Right ventricle myocardium inferior (tissue), 1 donor: ENCODE measurements at places on chromosomes 6 and 20. TPM values are rescaled to one million over a fixed set of nuclear protein-coding genes. Genes with fewer than 3 reads are reported as not detected.

DNA sequence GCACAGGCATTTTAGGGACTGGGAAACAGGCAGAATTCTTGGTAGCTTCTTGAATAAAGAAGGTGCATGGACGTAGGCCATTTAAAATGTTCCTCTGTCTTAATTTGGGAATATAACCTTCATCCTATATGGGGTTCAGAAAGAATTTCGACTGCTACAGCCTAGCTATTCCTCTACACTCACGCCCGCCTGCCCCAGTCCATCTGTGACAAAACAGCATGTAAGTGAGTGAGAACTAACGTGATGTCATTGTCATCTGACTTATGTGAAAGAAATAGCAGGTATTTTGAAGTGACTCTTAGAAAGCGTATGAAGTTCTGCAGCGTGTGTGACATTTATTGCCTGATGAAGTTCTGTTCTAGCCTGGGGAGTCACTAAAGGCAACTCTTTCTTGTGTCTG is 52.2 kb upstream of the SLC22A1 start:
- no peak for DNase-seq

Gene GPX5
- not detected for total RNA-seq

GRCh38 chr20:22818636-22819035 is 216.5 kb upstream of the SSTR4 start:
- no peak for DNase-seq

Gene LST1
- total RNA-seq = 9.0 TPM

GRCh38 chr6:52976591-52977035 is 18.5 kb downstream of the GSTA4 start:
- DNase-seq = no peak

DNA sequence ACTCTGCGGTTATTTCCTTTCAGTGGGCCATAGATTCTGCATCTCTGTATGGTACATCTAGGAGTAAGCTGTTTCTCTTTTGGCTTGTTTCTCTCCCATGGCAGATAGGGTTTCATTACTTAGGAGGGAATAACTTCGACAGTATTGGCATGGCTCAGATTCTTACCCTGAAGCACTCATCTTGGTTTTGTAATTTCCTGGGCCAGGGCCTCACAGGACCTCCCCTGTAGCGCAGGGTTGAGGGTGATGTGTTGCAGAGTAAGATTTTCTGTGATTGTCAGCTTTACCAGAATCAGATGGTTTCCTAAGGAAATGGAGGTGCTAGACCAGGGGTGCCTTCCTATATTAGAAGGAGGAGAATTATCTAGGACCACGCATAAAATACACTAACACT is 78.3 kb downstream of the STXBP5 start:
- DNase-seq = no peak

DNA sequence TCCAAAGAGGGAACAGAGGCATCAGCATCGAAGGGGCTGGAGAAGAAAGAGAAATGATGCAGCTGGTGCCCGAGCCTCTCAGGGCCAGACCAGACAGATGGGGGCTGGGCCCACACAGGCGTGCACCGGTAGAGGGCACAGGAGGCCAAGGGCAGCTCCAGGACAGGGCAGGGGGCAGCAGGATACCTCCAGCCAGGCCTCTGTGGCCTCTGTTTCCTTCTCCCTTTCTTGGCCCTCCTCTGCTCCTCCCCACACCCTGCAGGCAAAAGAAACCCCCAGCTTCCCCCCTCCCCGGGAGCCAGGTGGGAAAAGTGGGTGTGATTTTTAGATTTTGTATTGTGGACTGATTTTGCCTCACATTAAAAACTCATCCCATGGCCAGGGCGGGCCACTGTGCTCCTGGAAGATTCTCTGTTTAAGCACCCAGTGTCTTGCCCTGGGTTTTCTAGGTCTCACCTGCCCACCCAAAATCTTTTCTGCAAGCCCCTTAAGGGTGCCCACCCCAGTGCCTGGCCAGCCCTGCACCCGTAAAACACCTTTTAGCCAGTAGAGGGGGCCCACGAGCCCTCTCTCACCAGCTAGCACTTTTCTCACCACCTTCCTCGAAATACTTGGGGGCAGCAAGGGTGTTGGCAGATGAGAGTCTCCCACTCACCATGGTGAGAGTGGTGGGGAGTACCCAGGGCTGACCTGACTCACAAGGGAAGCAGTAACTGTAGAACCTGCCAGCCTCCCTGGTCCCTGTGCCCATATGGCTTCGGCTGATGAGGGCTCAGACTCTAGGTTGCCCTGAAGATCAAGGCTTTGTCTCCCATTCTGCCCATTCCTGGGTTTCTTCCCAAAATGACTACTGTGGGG is 35.7 kb upstream of the ID1 start:
- DNase-seq = no peak

DNA sequence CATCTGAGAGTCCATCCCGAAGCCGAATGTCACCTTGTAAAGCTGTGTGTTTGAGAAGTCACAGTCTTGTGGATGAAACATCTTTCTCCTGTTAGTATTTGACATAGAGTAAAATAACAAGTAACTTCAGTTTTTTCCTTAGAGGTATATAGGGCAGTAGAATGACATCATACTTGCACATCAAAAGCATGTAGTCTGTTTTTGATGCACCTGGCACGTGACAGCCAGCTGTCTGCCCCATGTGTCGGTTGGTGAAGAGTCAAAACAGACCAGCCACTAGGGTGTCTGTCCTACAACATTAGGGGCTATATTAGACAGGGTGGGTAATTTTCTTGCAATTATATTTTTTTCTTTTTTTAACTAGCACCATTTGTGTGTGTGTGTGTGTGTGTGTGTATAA is 70.2 kb downstream of the SNX9 start:
- no peak for DNase-seq

- DNase-seq = no peak
Observed at GRCh38 chr6:141165002-141165665, 967.6 kb upstream of the GJE1 start.

DNA sequence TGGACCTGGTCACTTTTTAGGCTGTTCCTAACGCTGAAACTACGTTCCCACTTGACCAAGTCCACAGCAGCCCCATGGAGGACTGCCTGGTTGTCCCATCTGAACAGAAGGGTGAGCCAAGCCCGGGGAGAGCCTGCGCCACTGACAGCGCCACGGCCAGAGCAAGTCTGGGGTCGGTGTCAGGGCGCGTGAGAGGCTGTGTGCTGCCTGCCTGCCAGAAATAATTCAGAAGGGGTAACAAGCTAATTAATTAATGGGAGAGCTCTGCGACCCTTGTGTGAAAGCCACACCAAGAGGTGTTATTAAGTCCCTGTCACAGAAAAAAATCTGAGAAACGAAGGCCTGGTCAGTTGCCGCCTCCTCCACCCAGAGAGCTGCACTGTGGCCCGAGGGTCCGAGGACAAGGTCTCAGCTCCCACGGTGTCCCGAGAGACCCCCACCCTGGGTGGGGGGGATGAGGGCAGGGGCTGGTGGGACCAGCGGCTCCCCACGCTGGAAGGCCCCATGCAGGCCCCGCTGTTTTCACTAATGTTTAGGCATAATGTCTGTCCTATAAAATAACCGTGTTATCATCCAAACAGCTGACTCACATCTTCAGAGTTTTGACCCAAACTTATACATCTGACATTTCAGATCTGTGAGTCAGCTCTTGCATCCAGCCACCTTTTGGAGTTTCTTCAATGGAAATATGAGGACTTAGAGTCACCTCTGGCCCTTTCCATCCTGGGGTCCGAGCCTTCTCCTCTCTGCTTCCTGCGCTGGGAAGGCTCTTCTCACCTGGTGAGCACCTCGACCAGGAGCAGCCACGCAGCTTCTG is 58.5 kb downstream of the DLL1 start:
- DNase-seq = peak; percentile 56

Gene NOX3
- total RNA-seq = not detected

Gene OPRL1
- 0.49 TPM for total RNA-seq

GRCh38 chr6:113352831-113353230 is 504.3 kb upstream of the MARCKS start:
- DNase-seq = no peak

DNA sequence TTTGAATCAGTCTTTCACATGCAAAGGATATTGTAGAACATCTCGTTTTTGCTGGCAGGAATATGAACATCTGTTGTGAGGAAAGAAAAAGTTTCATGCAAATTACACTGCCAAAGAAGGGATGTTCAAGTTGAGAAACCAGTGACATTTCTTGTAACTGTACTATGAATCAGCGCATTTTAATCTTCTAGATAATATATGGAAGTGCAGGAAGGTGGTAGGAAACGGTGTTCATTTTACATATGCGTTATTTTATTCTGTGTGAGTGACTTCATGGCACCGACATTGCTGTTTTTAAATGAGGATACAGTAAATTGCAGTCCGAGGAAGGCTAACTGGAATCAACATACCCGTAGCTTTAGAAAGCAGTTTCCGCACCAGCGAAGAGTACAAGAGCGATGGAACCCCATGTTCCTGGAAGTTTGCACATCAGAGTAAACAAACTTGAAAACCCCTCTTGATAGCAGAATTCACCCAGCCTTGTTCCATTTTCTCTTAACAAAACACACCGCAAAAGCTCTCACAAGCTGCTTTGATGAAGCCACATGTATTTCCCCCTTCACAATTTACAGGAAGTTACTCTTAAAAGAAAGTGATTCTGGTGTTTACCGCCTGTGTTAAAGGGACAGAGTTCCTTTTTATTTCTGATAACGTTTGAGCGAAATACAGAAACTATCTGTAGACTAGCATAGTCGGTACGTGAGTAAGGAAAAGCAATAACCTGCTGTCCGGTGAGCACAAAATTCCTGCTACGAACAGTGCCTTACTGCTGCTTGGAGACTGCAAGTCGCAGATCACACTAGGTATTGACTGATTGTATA is 11.5 kb downstream of the PRDM1 start:
- no peak for DNase-seq

DNA sequence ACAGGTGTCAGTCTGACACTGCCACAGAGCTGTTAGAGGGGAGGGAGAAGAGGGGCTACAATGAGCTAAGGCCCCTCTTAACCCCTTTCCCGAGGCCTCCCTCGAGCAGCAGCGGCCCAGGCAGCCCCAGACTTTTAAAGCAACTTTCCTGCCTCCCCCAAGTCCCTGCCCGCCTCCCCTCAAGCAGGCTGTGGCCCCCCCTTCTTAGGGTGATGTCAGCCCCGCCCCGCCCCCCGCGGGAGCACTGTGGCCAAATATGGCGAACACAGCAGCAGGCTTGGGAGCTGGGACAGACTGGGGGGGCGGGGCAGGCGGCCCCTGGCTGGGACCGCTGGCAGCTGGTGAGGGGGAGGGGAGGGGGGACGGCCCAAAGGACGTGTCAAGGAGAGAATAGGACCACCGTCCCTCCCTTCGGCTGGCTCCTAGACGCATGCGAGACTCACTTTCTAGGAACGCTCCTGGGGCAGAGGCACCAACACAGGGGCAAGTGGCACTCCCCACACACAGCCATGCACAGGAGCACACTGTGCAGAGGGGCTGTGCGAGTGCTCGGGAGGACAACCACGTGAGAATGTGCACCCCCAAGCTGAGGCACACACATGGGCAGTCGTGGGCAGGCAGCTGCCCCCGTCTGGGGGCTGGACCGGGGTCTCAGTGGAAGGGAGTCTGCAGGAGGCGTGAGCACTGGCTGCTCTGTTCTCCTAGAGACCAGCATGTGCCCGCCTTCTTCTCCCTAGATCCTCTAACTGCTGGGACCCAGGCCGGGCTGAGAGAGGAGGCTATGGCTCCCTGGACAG is 6.7 kb downstream of the TEAD3 start:
- peak; percentile 89 for DNase-seq

DNA sequence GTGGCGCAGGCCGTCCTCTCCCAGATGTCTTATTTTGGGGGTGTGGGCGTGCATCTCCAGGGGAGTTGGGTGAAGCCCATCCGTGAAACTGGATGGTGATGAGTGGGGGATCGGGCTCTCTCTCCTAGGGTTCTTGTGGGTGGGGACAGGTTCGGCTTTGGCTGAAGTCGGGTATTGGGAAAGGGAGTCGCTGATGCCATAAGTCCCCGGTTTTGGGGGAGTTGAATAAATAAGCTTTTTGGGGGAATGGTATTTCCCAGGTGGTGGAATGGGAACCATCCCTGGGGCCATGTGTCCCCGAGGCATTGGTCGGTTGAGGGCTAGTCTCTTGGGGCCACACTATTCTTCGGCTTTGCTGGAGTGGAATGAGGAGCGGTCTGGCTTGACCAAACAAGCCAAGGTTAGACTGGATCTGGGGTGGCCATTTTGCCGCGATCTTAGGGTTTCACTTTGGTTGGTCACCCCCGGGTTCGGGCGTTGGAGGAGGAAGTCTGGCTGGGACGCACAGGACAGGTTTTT is 481 bp downstream of the ZNF133 start:
- DNase-seq = no peak

- DNase-seq = peak; percentile 57
Observed at GRCh38 chr6:168367285-168367751, 47.7 kb upstream of the DACT2 start.

Gene KCNK5
- total RNA-seq = 0.60 TPM

- no peak for DNase-seq
Observed at GRCh38 chr6:7311176-7311575, 1.8 kb downstream of the SSR1 start.

Gene C4B
- 81.6 TPM for total RNA-seq

DNA sequence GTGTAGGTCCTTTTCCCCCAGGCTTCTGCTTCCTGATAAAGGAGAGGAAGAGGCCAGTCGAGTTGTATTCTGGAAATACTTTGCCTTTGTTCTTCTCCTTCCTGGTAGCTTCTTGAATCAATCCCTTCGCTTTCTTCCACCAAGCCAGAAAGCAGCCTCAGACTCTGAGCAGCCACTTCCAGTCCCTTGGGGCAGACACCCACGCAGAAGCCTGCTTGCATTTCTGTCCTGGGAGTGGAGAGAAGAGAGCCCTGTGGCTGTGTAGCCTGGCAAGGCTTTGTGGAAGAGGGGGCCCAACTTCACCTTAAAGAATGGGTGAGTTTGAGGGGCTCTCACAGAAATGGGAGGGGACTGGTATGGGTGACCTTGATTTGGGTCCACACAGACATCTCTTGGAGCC is 211.0 kb upstream of the SSTR4 start:
- no peak for DNase-seq

DNA sequence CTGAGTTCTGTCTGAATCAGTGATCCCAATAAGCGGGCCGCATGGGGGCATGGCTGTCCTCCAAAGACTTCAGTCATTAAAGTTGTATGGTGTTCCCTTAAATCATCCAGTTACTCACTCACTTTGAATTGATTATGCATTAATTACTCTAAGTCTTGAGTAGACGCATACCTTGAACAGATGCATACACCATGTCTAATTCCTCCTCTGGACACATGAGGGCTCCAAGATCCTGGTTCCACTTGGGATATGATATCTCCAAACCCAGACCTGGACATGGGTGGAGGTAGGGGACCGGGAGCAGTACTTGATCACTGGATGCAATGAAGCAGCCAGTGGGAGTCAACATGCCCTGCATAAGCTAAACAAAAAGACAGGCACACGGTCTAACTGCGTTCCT is 204.5 kb downstream of the FNDC1 start:
- DNase-seq = no peak

Gene KHDC1L
- not detected for total RNA-seq

Gene FOXA2
- total RNA-seq = not detected

DNA sequence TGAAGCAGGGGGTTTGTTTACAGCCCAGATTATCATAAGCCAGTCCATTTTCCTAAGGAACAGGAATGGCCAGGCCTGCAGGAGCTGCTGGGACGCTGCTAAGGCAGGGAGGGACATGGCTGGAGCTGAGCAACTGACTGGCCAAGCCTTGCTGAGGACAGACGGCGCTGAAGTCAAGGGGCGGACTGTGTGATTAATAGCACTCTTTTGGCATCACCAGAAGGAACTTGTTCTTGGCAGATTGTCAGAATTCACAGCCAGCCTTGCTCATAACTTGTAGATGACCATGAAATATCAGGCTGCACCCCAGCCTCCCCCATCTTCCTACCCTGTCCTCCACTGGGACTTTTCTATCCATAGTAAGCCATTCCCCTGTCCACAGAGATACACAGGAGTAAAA is 218.8 kb upstream of the RNF24 start:
- DNase-seq = no peak

Gene VSTM2L
- 17.7 TPM for total RNA-seq

Gene NKX2-2
- not detected for total RNA-seq

Gene PI16
- 15.1 TPM for total RNA-seq

GRCh38 chr6:4647414-4648365 is 128.5 kb upstream of the CDYL start:
- peak; percentile 84 for DNase-seq
